ENCODE measurements at places on chromosomes 4 and X.

GRCh38 chr4:4859325-4859798, at the start of gene MSX1:
MSX1 (plus strand) TSS chr4:4859665; CDS start chr4:4859900, 235 bp downstream.
- peak; percentile 83 for DNase-seq

- DNase-seq = no peak
Measured at GRCh38 chrX:22338740-22339139, 66.0 kb downstream of the CBLL2 start.

GRCh38 chrX:39941332-39941920, 156.3 kb downstream of the BCOR start:
- no peak for DNase-seq

DNA sequence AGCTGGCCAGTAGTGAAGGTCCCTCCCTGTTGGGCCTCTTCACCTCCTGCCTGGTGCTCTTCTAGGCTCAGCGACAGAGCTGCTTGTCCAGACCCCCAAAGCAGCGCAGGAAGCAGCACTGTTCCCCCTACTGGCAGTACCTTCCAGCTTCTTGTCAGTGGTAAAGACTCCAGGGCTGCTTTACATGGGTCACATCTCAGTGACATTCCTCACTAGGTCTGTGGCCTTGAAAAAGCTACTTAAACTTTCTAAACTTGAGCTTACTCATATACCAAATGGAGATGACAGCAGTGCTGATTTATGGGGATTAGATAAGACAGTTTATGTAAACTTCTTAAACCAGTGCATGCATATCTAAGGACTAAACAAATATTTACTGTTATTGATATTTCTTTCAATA, 117.3 kb downstream of the FAT4 start:
- no peak for DNase-seq

DNA sequence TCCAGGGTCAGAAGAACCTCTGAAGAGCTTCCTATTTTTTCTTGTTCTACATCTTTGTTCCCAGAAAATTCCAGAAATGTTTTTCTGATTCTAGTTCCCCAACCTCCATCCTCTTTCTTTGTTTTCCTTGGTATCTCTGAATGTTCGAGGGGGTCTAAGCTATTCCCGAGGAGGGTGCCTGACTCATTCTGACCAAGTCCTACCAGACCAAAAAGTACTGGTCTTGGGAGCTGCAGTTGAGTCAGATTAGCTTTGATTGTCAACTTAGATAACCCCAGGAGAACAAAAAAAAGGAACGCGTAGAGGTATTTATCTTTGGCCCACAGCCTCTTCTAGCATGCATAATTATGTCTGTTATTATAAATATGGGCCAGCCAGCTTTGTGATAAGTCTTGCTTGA, 12.1 kb upstream of the TENM3 start:
- DNase-seq = no peak

GRCh38 chrX:20197641-20198210, 56.1 kb upstream of the EIF1AX start:
- no peak for DNase-seq

GRCh38 chr4:19961091-19961490, 290.6 kb upstream of the SLIT2 start:
- DNase-seq = no peak

DNA sequence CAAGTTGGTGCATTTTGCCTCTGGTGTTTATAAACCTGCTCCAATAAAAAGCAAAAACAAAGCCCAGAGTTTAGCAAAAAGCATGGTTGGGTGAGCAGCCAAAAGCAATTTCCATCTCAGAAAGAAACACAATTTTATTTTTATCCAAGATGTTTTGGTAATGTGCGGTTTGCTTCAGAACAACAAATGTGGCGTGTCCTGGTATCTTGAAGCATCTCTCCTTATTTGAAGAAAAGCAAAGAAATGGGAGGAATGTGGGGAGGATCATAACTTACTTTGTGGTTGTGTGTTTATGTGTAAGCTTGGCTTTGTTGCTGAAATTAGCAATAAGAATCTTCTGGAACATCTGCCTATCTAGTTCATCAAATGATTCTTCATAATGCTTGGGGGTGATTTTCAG, 88.3 kb upstream of the DDX3X start:
- DNase-seq = no peak

DNA sequence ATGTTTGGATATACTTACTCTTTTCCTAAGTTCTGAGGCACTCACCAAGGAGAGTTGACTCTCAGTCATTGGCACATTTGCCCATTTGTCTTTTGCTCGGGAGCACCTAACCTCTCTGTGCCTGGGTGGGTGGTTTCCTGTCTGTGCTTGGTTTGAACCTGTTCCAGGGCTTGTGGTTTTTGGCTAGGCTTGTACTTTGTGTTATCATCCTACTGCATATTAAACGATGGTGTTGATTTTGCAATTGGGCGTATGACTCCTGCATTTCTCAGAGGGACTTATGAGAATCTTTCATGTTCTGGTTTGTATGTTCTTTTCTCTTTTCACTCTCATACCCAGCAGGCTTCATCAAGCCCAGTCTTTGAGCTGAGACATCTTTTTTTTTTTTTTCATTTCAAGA, 161.7 kb downstream of the BTC start:
- no peak for DNase-seq

DNA sequence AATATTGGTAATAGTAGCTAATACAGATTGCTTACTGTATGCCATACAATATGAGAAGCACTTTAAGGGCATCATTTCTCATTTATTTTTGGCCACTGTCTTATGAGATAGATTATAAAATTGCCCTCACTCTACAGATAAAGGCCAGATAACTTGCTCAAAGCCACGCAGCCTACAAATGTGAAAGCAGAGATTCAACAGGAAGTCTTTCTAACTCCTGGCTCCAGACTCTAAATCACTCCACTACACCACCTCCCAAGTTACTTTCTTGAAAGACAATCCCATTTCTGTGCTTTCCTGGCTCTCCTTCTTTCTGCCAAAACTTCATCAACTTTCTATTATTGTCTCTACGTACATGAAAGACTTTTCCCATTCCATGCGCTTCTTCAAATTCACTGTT, 194.7 kb downstream of the FBXO8 start:
- no peak for DNase-seq

GRCh38 chrX:68398291-68398690, 35.0 kb downstream of the OPHN1 start:
- no peak for DNase-seq

DNA sequence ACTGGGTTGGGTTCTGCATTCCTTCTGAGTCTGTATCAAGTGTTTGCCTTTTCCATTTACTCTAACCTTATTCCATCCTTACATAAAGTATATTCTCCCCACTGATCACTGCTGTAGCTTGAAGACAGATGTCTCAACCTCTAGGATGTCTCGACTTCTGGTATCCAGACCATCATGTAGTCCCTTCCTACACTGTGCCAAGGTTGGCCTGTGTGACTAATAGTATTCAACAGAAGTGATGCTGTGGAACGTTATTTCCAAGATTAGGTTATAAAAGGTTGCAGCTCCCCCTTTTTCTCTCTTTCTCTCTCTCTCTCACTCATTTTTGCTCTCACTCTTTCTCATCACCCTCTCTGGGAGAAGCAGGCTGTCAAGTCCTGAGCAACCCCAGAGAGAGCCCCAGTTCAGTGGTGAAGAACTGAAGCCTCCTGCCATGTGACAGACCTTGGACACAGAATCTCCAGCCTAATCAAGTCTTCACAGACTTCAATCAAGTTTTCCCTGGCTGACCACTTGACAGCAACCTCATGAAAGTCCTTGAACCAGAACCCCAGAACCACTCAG, 75.4 kb downstream of the PRDM5 start:
- DNase-seq = no peak

GRCh38 chr4:119313237-119313636, 8.7 kb downstream of the FABP2 start:
- no peak for DNase-seq

DNA sequence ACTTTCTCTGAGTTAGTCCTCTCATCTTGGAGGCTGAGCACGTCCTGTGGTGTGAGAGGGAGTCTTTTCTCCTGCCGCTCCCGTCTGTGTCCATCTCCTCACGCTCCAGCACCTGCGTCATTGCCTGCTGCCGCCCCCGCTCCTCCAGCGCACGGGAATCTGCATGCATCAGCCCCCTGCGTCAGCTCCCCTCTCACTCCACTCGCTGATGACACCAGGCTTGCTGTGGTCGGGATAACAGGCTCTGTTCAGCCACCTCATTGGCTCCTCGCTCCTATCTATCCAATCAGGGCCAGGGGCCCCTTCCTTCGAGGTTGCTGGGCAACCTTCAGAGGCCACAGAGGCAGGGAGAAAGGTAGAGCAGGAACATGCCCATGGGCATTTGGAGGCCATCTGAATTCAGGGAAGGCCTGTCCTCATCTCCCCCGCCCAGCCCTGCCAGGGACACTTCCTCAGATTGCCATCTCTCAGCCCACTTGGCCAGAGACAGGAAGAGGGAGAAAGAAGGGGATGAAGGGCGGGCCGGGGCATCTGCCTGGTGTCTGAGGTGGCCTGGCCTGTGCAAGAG, 9.3 kb downstream of the ZNF185 start:
- no peak for DNase-seq

DNA sequence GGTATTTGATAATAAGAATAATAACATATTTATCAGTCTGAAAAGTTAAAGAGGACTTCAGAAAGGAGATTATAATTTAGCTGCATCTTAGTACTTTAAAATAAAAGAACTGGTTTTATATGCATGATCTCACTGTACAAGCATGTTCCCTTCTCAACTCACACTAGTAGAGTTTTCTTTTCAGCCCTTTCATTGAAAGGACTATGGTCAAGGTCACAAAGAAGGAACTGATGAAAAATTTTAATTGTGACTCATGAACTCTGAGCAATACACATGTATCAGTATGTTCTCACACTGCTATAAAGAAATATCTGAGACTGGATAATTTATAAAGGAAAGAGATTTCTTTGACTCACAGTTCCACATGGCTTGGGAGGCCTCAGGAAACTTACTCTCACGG, 73.7 kb upstream of the NDST4 start:
- DNase-seq = no peak

DNA sequence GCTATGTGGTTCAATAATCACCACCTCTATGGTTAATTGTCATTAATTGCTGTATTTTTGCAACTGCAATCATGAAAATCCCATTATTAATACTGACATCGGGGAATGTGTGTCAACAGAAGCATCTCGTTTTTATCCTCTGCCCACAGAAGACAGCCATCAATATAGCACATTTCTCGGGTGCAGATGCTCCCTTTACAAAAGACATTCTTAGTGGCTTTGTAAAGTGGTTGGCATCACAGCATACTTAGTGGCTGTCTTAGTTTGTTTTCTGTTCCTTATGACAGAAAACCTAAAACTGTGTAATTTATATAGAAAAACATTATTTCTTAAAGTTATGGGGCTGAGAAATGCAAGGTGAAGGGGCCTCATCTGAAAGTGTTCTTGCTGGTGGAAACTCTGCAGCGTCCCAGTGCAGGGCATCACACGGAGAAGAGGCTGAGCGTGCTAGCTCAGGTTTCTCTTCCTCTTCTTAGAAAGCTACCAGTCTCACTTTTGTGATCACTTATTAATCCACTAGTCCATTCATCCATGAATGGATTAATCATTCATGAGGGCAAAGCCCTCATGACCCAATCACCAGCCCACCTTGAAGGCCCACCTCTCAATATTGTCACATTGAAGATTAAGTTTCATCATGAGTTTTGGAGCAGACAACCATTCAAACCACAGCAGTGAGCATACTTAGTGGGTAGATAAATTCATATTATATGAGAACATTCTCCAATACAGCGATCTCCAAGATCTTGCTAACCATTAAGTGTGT, 1067.7 kb upstream of the PABPC4L start:
- no peak for DNase-seq

GRCh38 chr4:138389976-138390685, 148.0 kb upstream of the SLC7A11 start:
- DNase-seq = no peak

DNA sequence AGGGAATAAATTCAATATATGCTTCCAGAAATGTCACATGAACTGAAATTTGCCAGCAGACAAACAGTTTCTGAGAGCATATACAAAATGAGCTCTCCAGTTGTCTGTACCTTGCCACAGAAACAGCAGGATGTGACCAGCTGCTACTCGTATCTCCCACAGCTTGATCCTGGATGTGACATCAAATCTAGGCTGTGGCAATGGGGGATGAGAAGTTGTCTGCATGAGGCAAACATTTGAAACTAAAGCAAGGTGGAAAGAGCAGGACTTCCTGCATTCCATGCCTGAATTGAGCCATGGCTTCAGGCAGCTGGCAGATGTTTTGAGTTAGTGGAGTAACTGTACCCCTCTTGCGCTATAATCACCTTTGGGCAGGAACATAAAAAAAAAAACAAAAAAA, 1724.0 kb downstream of the RPA4 start:
- no peak for DNase-seq

- DNase-seq = no peak
Measured at GRCh38 chr4:36392024-36392423, 110.6 kb downstream of the DTHD1 start.

GRCh38 chrX:153454901-153455550, 9.2 kb upstream of the TREX2 start:
- peak; percentile 45 for DNase-seq

- no peak for DNase-seq
Measured at GRCh38 chr4:161121451-161121850, 1042.3 kb downstream of the FSTL5 start.
